NCI-H1694 treated with DMSO at 0.1 percent for 48 hours (cell line): ENCODE measurements at places on chromosomes 7 and 10.

- no peak for DNase-seq
Measured at GRCh38 chr10:97063983-97064837, 121.5 kb downstream of the SLIT1 start.

GRCh38 chr10:804787-805619, 115.5 kb upstream of the DIP2C start:
- DNase-seq, result no peak

GRCh38 chr7:68767462-68767861, 830.8 kb upstream of the AUTS2 start:
- no peak for DNase-seq

GRCh38 chr10:76206797-76207352, 775.5 kb downstream of the LRMDA start:
- DNase-seq, result no peak

DNA sequence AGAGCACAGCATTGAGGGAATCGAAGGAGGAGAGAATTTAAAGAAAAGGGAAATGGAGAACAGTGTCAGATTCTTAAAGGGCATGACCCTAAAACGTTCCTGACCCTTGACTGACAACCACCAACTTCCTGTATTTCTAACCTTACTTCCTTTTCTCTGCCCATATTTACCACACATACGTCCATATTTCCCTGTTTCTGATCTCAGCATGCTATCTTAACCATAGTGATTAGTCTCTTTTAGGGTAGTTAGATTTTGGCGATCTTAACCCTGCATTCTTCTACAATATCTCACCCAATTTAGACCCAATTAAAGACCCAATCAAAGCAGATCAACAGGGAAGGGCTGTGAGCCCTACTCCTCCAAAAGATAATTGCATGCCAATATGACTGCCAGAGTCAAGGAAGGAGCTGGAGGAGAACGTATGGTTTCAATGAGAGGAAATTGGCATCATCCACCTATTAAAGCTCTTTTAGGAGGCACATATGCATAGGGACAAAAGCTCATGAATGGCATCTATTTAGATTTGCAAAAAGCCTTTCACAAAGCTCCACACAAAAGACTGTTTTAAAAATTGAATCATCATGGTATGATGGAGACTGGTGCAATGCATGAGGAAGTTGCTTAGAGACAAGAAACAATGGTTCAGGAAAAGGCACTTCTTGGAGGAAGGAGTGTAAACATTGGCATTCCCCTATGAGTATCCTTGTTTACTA, 49.0 kb upstream of the ARHGAP12 start:
- DNase-seq, result no peak

- DNase-seq, result no peak
Measured at GRCh38 chr7:17532861-17533404, 234.5 kb downstream of the AHR start.

- no peak for DNase-seq
Measured at GRCh38 chr10:10326116-10326515, 691.6 kb upstream of the CELF2 start.

- peak; percentile 67 for DNase-seq
Measured at GRCh38 chr10:71434760-71435394, 38.2 kb downstream of the CDH23 start.

DNA sequence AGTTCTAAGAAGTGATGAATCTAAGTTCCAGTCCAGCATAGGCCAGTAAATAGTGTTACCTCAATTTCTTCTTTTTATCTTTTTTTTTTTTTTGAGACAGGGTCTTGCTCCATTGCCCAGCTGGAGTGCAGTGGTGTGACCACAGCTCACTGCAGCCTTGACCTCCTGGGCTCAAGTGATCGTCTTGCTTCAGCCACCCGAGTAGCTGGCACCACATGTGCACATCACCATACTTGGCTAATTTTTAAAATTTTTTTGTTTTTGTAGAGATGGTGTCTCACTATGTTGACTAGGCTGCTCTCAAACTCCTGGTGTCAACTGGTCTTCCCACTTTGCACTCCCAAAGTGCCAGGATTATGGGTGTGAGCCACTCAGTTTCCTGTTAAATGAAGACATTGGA, 126.6 kb upstream of the LYZL2 start:
- DNase-seq, result no peak

- no peak for DNase-seq
Measured at GRCh38 chr7:2044311-2044882, 188.3 kb downstream of the MAD1L1 start.

DNA sequence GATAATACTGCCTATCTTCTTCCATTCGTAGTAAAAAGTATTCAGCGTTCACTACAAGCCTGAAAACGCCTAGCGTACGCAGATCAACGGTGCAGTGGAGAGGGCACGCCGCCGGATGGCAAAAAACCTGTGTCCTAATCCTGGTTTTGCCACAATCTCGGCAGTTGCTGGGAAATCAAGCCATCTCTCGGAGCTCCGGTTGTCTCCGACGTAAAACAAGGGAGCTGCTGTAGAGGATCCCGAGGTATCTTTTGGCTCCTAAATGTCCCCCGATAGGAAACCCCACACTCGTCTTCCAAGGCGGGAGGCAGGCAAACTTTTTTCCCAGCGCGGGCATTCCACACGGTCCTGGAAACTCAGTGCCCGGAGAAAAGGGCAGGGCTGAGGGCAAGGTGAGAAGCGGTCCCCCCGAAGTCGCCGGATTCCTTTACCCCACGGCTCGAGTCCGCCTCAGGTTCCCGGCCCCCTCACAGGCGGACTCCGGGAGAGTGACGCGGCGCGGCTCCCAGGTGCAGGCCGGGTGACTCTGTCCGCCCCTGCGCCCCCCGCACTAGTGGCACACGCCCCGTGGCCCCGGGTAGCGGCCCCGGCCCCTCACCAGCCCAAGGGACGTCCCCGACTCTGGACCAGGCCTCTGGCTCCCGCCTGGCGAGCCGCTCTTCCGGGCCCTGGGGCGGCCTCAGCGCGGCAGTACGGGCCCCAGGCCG, 649 bp downstream of the IDE start:
- no peak for DNase-seq

GRCh38 chr7:99314504-99314903, 11.2 kb upstream of the ARPC1A start:
- no peak for DNase-seq

- DNase-seq, result no peak
Measured at GRCh38 chr7:6316226-6316625, 43.8 kb upstream of the CYTH3 start.

- no peak for DNase-seq
Measured at GRCh38 chr10:26112532-26112931, 104.0 kb upstream of the GAD2 start.

GRCh38 chr10:81876253-81877077, 1.5 kb downstream of the NRG3 start:
- no peak for DNase-seq

GRCh38 chr10:101617824-101618568, 29.9 kb downstream of the DPCD start:
- no peak for DNase-seq

DNA sequence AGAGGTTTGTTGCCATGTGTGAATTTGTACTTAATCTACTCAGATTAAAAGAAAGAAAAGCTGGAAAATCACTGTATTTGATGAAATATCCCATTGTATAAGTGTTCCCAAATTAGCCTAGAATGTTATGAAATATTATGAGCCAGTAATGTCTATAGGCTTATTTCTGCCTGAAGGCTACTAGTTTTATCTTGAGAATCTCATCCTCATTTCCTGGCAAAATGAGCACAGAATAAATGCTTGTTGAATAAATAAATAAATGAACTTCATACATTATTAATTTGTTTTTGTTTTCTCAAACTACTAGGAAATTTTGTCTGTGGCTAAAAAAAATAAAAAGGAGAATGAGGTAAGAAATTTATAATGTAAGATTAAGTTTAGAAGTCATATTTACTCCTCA, 25.5 kb downstream of the HELLS start:
- DNase-seq, result no peak

DNA sequence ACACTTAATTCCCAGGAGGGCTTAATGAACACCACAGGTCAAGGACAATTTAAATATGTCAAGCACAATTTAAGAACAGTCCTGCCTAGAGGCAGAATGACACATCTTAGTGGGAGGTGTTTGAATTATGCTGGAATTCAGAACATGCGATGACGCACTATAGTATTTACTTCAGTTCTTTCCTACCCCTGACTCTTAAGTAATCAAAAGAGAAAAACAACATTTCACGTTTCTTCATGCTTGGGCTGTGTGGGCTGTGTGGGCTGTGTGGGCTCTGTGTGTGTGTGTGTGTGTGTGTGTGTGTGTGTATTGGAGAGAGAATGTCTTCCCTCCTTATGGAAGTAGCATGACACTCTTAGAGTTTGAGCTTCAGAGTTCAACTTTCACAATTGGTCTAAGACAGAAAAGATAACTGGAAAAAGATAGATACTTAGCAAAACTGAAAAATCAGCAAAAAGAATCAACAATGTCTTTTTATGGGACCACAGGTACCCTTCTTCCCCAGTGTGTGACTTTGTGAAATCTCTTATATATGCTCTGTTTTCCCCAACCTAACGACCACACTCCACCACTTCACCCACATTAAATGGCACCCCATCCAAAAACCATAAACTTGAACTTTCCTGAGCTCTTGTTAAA, 33.7 kb upstream of the CABCOCO1 start:
- DNase-seq, result no peak

DNA sequence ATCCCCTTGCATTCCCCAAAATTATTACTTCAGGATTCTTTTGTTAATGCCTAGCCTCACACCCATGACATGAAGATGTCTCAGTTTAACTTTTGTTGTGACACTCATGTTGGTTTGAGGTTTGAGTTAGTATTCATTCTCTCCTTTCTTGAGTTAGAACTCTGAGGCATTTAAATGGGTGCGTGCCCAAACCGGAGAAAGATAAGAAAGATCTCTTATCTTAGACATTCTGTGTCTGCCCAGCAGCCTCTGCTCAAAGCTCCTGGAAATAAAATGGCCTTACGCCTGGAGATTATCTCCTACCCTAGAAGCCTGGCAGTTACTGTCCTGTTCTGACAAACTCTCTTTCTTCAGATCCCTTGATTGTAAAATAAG, 26.3 kb downstream of the WBP1L start:
- DNase-seq, result no peak

DNA sequence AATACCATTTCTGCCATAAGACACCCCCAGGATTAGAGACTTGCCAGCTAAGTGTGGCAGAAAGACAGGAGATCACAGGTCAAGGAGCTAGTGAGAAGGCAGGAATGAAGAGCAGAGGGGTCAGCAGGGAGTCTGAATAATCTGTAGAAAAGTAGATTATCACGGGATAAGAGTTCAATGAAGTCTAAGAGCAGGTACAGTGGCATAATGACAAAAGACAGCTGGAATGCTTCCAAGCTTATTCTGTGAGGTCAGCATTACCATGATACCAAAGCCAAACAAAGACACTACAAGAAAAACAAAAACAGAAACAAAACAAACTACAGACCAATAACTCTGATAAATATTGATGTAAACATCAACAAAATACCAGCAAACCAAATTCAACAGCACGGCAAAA, 20.8 kb downstream of the PILRA start:
- DNase-seq, result no peak

DNA sequence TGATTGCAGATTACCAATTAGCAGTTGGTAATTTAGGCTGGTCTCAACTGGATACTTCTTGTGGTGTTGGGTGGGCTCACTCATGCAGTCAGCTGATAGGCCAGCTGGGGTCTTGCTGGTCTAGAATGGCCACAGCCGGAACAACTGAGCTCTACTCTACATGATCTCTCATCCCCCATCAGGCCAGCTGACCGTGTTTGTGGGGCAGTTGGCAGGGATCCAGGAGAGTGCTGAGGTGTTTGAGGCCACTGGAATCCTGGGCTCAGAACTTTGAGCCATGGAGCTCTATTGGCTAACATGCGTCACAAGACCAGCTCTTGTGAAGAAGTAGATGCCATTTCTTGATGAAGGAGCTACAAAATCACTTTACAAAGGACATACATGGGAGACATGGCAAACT, 242.4 kb downstream of the GFRA1 start:
- no peak for DNase-seq

GRCh38 chr10:80192553-80192952, 12.8 kb downstream of the ANXA11 start:
- DNase-seq, result no peak

GRCh38 chr7:13947535-13947934, 41.9 kb downstream of the ETV1 start:
- DNase-seq, result no peak

DNA sequence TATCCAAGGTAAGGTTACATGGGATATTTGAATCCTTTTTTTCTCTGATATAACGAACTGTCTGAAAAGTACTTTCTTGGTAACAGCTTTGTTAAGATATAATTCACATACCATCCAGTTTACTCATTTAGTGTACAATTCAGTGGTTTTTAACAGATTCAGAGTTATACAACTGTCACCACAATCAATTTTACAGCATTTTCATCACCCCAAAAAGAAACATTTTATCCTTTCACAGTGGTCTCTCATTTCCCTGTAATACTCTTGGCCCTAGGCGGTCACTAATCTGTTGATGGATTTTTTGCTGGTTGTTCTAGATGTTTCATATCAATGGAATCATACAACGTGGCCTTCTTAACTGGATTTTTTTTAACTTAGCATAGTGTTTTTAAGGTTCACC, 91.6 kb downstream of the GLCCI1 start:
- no peak for DNase-seq

DNA sequence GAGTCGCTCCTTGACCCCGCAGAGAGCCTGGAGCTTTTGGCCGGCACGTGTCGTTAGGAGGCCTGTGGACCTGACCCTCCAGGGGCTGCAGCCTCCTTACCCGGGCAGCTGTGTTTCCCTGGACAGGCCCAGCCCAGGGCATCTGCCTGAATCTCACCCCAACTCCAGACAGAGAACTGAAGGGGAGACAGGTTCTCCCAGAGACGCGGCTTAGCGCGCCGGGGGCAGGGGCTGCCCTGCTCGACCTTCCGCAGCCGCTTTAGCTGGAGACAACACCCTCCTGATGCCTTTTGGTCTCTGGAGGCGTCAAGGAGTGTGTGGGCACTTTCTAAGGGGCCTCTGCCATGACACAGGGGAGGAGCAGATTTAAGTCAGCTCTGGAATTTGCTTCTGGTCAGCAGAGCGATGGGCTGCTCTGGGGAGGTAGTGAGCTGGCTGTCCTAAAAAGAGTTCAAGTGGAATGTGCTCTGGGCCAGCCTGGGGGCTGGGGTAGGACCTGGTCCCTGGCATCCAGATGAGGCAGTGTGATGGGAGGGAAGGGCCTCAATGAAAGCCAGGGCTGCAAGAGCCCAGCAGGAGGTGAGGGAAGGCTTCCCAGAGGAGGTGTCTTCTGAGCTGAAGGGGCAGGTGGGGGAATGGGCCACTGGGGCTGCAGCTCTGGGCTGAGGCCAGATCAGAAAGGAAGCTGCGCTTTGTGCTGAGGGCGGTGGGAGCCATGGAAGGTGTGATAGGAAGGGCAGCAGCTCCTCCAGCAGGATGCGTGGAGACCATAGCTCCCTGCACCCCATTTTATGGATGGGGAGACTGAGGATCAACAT, 5.8 kb downstream of the GRIFIN start:
- no peak for DNase-seq

DNA sequence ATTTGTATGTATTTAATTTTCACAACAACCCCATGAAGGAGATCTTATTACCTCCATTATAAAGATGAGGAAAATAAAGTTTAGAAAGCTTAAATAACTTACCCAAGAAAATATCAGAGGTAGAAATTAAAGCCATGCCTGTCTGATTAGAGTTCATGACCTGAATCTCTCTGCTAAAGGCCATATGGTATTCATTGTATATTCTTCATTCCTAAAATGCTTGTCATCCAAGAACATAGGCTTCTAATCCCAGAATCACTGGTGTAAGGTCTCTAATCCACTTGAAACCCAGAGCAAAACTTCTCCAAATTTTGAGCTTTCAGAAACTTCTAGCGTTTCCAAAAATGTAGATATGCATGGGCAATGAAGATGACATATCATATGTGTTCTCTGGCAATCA, 72.3 kb upstream of the YAE1 start:
- DNase-seq, result no peak

- DNase-seq, result no peak
Measured at GRCh38 chr7:158239290-158239981, 348.2 kb downstream of the PTPRN2 start.
